ENCODE measurements at places on chromosomes 3 and 15. TPM values are rescaled to one million over a fixed set of nuclear protein-coding genes. Genes with fewer than 3 reads are reported as not detected.

DNA sequence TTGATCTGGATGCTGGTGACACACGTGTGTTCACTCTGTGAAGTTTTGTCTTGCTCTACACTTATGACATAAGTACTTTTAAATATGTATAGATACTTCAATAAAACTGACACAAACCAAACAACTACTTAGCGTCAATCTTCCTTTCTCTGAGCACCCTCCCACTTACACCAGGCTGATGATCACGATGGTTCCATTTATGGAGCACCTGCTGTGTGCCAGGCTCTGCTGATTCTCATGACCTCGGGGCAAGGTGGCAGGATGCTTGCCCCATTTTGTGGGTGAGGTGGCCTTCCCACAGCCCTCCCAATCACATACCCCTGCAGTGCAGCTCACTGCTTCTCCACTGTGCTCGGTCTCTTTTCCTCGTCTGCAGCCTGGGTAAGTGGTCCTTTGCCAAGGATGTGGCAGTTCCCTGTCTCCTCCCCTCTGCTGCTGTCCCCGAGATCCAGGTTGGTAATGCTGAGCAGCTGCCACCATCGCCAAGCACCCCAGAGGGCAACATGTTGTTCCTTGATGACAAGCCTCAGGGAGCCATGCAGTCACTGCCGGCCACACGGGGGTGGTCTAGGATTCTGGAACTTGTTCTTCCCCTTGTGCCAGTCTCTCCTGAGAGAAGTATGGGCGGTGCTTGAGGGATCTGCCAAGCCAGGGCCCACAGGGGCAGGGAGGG, 20.6 kb upstream of the ADCY5 start:
- no peak for DNase-seq

DNA sequence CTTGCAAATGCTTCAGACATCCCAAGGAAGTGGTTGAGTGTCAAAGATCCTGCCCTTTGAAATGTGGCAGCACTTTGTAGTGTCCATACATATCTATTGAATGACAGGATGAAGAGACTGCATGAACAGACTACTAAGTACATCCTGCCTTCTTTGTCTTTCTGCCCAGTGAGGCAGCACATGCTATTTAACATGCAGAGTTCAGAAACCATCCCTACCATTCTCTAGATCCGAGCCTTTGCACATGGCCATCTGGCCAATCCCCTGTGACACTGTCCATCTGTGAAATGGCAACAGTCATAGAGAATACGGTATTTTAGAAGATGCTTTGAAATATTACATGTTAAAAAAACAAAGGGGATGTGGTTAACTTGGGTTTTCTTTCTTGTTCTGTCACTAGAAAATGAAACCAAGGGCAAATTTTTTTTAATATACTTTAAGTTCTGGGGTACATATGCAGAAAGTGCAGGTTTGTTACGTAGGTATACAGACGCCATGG, 519.6 kb downstream of the NTRK3 start:
- no peak for DNase-seq

DNA sequence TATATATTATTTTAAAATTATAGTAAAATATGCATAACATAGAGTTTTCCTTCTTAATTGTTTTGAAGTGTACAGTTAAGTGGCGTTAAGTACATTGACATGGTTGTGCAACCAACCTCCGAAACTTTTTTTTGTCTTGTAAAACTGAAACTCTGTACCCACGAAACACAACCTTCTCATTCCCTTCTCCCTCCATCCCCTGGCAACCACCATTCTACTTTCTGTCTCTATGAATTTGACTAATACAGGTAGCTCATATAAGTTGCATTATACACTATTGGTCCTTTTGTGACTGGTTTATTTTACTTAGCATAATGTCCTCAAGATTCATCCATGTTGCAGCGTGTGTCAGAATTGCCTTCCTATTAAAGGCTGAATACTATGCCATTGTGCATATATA, 179.4 kb downstream of the SATB1 start:
- DNase-seq: no peak

- no peak for DNase-seq
Measured at GRCh38 chr3:4687167-4687566, 194.0 kb downstream of the ITPR1 start.

The LRRC28 gene
- 27.6 TPM for total RNA-seq

The ERICH6 gene
- total RNA-seq: not detected

All from omental fat pad (tissue), 4 donors.